B cell (primary cell): ENCODE measurements at places on chromosomes 16 and 17.

- DNase-seq: no peak
These were observed 29.0 kb downstream of the MYH11 start for GRCh38 chr16:15827709-15828343.

DNA sequence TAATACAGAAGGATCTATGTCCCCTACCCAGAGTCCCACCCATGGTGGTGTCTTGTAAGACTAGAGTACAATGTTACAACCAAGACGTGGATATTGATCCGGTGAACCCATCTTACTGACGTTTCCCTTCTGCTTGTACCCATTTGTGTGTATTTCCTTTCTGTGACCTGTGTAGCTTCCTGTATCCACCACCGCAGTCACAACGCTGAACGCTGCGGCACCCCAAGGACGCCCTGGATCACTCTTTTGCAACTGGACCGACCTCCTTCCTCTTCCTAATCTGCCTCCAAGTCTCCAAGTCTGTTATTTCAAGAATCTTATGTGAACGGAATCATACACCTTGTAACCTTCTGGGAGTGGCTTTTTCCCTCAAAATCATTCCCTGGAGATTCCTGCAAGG is 33.5 kb upstream of the CBX4 start:
- DNase-seq: no peak

GRCh38 chr16:7513429-7513828 is 180.8 kb downstream of the RBFOX1 start:
- no peak for DNase-seq

- DNase-seq: no peak
These were observed 21.8 kb downstream of the LYRM9 start for GRCh38 chr17:27871407-27871806.

DNA sequence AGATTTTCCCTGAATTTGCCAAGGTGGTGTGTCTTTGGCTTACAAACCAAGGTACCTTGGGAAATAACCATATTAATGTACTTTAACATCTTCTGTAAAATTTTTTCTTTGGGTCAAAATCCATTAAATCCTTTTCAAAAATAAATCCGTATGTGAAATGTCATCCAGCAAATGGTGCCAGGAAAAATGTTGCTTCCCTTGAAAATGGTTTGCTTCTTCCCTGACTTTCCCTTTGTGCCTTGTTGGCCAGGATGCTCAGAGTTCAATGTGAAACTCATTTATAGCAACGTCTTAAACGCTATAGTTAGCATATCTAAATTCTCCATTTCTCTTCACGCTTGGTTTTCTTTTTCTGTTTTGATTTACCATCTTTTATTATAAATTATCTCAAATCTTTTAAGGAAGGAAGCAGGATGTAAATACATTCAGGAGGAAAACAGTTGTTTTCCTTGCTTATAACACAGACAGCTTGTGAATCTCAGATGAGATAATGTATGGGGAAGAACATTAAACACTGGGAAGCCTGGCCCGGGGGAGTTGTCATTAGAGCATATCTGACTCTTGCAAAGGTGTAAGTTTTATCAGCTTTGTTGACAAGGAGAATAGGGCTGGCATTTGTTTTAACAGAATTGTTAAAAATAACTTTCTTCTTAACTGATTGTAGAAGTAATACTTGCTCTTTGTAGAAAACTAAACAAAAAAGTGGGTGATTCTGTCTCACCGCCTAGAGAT is 42.1 kb downstream of the GPRC5B start:
- no peak for DNase-seq

DNA sequence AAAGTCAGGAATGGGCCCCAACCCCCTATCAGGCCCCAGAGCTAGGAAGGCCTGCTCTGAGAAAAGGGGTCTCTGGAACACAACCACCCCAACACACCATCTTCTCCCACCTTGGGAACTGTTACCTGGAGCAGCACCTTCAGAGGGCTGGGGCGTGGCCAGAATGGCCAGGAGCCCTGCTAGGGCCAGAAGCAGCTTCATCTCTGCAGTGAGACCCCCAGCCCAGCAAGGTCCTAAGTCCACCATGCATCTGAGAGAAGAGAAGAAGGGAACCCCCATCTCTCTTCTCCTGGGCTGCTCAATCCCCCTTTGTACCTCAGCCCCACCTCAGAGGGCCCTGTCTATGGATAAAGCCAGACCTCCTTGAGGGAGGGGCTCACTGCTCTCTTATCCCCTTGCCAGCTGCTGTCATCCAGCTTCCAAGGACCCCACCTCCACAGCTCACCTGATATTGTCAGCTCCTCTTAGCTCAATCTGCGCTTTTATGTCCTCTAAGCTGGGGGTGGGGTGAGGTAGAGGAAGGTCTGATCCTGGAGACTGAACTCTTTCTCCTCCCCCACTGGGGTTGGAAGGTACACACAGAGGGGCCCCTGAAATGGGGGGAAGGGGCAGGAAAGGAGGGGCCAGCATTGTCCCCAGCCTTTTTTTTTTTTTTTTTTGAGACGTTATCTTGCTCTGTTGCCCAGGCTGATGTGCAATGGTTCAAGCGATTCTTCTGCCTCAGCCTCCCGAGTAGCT is at the start of gene MPO:
Gene MPO (minus strand): TSS at position 456 of the 738 bp plus-strand sequence. CDS start 177 bp downstream, at position 279.
- no peak for DNase-seq

GRCh38 chr17:67466251-67466796 is 89.2 kb downstream of the PITPNC1 start:
- DNase-seq: no peak

DNA sequence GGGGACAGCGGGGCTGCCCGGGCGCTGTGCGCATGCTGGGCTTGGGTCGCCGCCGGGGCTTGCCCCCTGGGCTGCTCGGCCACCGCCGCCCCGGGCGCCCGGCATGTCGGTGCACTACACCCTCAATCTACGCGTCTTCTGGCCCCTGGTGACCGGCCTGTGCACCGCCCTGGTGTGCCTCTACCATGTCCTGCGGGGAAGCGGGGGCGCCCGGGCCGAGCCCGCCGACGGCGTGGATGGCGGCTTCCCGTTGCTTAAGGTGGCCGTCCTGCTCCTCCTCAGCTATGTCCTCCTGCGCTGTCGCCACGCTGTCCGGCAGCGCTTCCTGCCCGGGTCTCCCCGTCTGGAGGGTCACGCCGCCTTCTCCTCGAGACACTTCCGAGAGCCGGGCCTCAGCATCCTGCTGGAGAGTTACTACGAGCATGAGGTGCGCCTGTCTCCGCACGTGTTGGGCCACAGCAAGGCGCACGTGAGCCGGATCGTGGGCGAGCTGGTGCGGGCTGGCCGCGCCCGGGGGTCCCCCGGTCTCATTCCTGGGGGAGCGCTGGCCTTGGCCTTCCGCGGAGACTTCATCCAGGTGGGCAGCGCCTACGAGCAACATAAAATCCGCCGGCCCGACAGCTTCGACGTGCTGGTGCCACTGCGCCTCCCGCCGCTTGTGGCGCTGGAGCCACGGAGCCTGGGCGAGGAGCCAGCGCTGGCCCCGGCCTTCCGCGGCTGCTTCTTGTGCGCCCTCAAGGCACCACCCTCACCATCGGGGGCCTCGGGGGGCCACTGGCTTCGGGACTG is 789 bp downstream of the ITPRIPL2 start:
- no peak for DNase-seq

GRCh38 chr17:15237106-15237425 is 28.1 kb downstream of the PMP22 start:
- no peak for DNase-seq

- no peak for DNase-seq
These were observed 34.4 kb downstream of the BRD7 start for GRCh38 chr16:50334106-50334975.

- DNase-seq: no peak
These were observed 21.0 kb upstream of the EVPL start for GRCh38 chr17:76048025-76048605.
